Hematopoietic multipotent progenitor cell treated with erythropoietin and hydrocortisone succinate and interleukin-3 and kit ligand, for 6 days (in vitro differentiated cells): ENCODE measurements at places on chromosomes 2 and 18.

- DNase-seq: no peak
Observed at GRCh38 chr2:157321466-157321865, 4.2 kb downstream of the ERMN start.

DNA sequence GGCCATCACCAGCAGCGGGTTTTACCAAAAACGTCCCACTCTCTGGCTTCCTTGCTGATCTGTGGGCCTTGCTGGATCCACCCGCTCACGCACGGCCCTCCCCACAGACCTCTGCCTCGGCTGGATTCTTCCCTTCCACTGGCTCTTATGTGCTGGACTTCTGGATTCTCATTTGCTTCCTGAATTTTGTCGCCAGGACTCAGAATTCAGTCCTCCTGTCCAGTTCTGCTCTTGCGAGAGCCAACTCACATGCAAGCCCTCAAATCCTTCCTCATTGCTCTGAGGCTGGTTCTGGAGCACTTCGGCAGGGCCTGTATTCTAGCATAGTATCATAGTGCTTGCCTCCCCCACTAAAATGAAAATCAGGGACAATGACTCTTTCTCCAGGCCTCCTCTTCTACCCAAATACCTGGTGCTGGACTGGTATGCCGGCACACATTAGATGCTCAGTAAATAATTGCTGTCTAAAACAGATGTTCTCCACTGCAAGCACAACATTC is 115.5 kb downstream of the ATL2 start:
- DNase-seq: no peak

DNA sequence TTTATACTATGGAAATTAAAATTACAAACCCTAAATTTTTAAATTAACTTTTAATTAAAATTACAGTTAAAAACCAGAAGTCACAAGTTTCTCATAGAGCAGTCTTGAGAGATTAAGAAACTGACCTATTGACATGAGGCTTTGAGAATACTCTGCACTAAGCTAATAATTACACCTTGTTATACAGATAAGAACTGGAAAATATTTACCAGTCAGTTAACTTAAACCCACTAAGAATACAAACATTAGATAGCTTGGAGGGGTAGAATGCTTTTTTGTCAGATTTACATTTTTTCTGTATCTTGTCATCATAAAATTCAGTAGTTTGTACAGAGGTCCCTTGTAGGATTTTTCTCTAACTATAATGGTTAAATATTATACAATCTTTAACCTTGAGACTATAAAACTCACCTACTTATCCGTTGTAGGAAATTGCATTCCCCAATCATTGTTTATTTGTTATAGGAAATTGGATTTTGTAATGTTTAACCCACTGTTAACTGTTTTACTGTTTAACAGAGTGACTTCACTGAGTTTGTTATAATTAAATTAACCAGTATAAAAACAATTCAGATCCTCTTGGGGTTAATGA is 219.7 kb upstream of the PKDCC start:
- no peak for DNase-seq

DNA sequence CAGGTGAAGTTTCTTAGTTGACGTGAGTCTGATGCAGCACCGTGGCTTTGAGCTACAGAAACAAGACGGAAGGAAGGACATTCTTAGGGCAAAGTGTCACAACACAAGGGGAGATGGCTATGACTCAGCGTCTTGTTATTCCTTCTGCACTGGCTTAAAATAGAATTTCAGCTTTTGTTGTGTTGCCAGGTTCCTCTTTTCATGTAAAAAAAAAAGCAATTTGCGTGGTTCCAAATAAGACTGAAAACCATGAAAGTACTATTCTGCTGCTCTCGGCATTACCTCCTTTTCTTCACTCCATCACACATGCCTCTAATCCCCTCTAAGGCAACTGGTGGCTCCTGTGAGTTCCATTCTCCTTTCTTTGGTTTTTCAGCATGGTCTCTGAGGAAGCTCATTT is 150.1 kb downstream of the ANTXR1 start:
- DNase-seq: peak; percentile 77

GRCh38 chr2:19800796-19801195 is 101.0 kb downstream of the TTC32 start:
- DNase-seq: no peak

- peak; percentile 75 for DNase-seq
Observed at GRCh38 chr2:96856776-96857666, 795 bp downstream of the ANKRD39 start.

DNA sequence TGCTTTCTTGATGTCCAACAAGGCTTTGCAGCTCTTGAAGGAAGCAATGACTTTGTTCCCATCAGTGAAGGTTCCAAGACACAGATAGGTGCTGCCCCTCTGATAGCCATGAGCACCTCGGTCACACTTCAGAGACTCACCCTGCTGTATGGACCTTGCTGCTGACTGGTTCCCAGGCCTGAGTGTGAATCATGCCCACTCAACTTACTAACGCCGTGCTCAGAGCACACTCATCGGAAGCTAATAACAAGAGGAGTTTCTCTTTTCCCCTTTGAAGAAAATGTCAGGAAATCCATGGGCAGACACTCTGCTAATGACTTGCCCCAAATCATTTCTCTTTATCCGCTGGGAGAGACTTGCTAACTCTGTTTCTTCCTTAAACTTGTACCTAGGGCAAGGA is 83.8 kb upstream of the ARL4C start:
- DNase-seq: no peak

- peak; percentile 56 for DNase-seq
Observed at GRCh38 chr2:68366083-68366560, 1.0 kb downstream of the PLEK start.

- DNase-seq: no peak
Observed at GRCh38 chr2:236307641-236308040, 43.4 kb upstream of the ASB18 start.

- DNase-seq: no peak
Observed at GRCh38 chr2:120985997-120986651, 250.5 kb downstream of the GLI2 start.

DNA sequence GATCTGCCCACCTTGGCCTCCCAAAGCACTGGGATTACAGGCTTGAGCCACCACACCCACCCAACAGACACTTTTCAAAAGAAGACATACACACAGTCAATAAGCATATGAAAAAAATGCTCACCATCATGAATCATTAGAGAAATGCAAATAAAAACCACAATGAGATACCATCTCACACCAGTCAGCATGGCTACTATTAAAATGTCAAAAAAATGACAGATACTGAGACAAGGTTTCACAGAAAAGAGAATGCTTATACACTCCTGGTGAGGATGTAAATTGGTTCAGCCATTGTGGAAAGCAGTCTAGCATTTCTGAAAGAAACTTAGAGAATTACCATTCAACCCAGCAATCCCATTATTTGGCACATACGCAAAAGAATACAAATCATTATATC is 1947.2 kb downstream of the SUCLG1 start:
- no peak for DNase-seq

- DNase-seq: peak; percentile 56
Observed at GRCh38 chr2:233082222-233082930, 22.2 kb downstream of the INPP5D start.

GRCh38 chr18:58429442-58429841 is 199.4 kb downstream of the ALPK2 start:
- DNase-seq: no peak

GRCh38 chr2:45849491-45850283 is 198.2 kb downstream of the PRKCE start:
- DNase-seq: no peak

DNA sequence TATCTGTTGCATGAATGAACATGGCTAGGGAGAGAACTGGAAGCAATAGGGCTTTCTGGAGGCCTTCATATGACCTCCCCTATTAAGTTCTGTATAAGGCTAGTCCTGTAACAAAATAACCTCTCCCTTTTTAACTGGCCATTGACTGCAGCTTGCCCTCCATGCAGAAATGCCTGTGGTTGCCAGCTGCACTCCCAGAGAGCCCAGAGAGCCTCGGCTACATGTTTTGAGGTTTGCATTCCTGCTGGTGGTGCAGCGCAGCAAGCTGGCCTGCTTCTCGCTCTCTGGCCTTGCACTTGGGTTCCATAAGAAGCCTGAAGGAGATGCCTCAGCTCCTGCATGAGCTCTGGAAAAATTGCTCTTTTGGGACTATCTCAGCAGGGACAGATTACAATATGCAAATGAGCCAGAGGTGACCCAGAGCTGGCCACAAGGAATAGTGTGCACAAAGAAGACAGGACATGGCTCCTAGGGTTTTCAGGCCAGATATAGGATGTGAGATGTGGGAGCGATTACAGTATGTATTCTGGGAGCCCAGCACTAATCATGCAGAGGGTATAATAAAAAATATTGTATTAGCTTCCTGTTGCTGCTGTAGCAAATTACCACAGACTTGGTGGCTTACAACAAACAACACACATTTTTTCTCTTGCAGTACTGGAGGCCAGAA is 186.7 kb downstream of the INSIG2 start:
- DNase-seq: no peak

DNA sequence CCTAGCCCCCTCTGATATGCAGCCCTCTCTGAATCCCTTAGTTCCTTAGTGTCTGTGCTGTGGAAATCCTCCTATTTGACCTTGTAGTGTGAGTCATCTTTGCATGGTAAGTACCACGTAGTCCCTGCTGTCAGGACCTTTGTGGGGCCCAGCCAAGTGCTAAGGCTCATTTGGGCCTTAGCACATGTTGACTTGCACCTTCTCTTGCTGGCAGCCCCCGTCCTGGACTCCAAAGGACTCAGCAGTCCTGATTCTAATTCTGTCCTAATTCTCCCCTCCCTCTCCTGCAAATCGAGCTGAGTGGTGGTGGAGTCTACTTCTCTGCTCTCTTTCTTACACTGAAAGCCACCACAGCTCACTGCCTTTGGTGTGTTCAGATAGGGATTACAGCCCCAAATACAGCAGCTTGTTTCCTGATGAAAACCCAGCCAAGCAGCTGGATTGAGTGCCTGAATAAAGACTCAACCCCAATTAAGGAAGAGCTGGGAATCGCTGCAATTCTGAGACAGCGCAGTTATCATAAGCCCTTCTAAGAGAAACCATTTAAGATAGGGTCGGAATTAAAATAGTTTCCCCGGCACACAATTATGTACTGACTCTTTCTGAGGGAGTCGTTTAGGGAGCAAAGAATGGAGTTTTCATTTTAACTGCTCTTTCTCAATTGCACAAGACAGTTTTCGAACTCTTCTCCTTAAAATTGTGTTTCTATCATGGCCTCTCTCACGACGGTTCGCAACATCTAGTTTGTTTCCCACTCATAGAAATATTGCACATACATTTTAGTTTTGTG is 215.6 kb upstream of the TNP1 start:
- no peak for DNase-seq

GRCh38 chr2:84550916-84551315 is 34.6 kb downstream of the DNAH6 start:
- no peak for DNase-seq

DNA sequence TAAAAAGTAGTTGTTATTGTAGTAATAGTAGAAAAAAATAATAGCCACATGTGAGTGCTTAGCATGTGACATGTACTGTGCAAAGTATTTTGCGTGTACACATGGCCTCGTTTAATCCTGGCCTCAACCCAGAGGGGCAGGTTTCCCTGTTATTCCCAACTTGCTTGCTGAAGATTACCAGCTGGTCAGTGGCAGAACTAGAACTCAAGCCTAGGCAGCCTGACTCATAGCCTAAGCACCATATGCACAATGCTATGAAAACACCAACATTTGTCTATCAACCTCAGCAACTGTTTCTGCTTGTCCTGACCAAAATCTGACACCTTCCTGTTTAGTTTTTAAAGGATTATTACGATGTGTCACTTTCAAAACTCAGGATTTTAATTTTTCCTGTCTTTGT is 234.9 kb upstream of the SMAD7 start:
- DNase-seq: no peak

DNA sequence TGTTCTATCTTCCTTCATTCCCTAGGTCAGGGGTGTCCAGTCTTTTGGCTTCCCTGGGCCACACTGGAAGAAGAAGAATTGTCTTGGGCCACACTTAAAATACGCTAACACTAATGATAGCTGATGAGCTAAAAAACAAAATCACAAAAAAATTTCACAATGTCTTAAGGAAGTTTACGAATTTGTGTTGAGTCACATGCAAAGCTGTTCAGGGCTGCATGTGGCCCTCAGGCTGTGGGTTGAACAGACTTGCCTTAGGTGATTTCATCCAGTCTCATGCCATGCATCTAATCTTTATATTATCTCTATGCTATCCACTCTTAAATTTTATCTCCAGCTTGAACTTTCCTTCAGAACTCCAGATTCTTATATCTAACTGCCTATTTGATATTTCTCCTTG is 80.1 kb downstream of the CCDC85A start:
- DNase-seq: no peak

- DNase-seq: peak; percentile 75
Observed at GRCh38 chr2:216002101-216002678, 11.2 kb downstream of the MREG start.

- peak; percentile 66 for DNase-seq
Observed at GRCh38 chr2:99442837-99443236, 47.0 kb downstream of the REV1 start.

DNA sequence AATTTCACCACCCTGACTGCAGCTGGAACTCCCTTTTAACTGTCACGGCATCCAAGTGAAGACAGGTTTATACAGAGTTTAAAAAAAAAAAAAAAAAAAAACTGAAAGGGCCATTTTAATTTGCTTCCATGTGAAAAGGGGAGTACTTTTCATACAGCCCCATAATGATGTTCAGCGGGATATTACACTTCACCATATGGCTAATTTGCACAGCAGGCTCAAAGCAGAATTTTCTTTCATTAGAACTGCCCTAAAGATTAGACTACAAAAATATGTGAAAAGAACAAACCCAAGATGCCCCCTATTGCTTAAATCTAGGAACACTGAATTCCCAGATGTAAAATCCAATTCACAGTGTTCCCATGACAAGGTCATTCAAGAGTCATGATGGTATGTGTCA is 301.8 kb downstream of the EXOC6B start:
- DNase-seq: no peak

DNA sequence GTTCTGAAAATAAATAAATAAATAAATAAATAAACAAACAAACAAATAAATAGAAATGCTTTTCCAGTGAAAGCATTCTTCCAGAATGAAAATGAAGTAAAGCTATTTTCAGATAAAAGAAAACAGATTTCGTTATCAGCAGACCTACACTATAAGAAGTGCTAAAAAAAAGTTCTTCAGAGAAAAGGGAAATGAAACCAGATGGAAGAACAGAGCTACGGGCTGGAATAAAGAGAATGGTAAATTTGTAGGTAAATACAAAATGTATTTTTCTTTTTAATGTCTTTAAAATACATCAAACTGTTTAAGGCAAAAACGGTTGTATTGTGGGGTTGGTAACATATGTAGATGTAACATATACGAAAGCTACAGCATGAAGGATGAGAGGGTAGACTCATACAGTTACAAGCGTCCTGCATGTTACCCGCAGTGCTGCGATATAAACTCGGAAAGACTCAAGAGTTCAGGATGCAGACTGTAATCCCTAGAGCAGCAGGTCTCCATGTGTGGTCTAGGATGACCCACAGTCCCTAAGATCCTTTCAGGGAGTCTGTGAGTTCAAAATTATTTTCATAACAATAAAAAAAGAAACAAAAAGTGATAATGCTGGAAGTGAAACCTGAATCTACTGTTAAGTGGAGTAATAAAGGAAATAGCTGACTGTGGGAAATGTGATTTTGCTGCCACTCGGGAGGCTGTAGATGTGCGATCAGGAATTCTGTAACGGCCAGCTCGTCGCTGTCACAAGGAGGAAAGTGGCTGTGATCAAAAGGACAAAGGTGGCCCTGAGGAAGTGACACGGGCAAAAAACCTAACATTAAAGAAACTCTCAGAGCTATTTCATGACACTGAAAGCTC is 5.3 kb upstream of the RAB12 start:
- DNase-seq: no peak
